ENCODE measurements at places on chromosomes 6 and 20. TPM values are rescaled to one million over a fixed set of nuclear protein-coding genes. Genes with fewer than 3 reads are reported as not detected.
A peak's percentile ranks its signal among the peaks of the same experiment; 100 is the strongest.

- H3K27ac ChIP-seq = no peak overlapping the region
- no peaks in the 10 kb centered on the region for H3K4me1 ChIP-seq
- no peaks in the 10 kb centered on the region for H3K27me3 ChIP-seq
- H3K4me3 ChIP-seq = no peak overlapping the region
- H3K36me3 ChIP-seq = no peaks in the 10 kb centered on the region
- DNase-seq = no peak
Measured at GRCh38 chr6:65259059-65259458, 448.0 kb downstream of the EYS start.

GRCh38 chr6:111461860-111462259, 21.2 kb downstream of the REV3L start:
- DNase-seq = no peak
- peak overlapping the region; percentile 1 for H3K4me3 ChIP-seq
- H3K4me1 ChIP-seq = peaks cover 22% of the 10 kb centered on the region
- H3K36me3 ChIP-seq = peaks cover 13% of the 10 kb centered on the region
- H3K27me3 ChIP-seq = no peaks in the 10 kb centered on the region

- H3K27ac ChIP-seq = no peak overlapping the region
- H3K4me1 ChIP-seq = no peaks in the 10 kb centered on the region
- no peak overlapping the region for H3K4me3 ChIP-seq
- DNase-seq = no peak
- peaks cover 4% of the 10 kb centered on the region for H3K27me3 ChIP-seq
- no peaks in the 10 kb centered on the region for H3K36me3 ChIP-seq
Measured at GRCh38 chr20:4604580-4604979, 117.1 kb upstream of the PRND start.

- no peak for DNase-seq
- no peaks in the 10 kb centered on the region for H3K27me3 ChIP-seq
- H3K27ac ChIP-seq = no peak overlapping the region
- H3K4me3 ChIP-seq = no peak overlapping the region
Measured at GRCh38 chr6:63816401-63816981, 180.9 kb downstream of the PHF3 start.

The EPB41L2 gene
- 138 TPM for total RNA-seq

GRCh38 chr6:166355552-166355951, 13.2 kb upstream of the SFT2D1 start:
- no peaks in the 10 kb centered on the region for H3K27me3 ChIP-seq
- peaks cover 4% of the 10 kb centered on the region for H3K4me1 ChIP-seq
- H3K4me3 ChIP-seq = no peak overlapping the region
- no peaks in the 10 kb centered on the region for H3K36me3 ChIP-seq
- H3K27ac ChIP-seq = no peak overlapping the region

GRCh38 chr6:114301596-114302219, 41.1 kb downstream of the HS3ST5 start:
- no peak for DNase-seq
- no peaks in the 10 kb centered on the region for H3K36me3 ChIP-seq
- H3K4me1 ChIP-seq = no peaks in the 10 kb centered on the region
- H3K27me3 ChIP-seq = no peaks in the 10 kb centered on the region

The ECT2L gene
- total RNA-seq = not detected

- H3K27ac ChIP-seq = no peak overlapping the region
- no peak for DNase-seq
- no peaks in the 10 kb centered on the region for H3K36me3 ChIP-seq
- no peaks in the 10 kb centered on the region for H3K4me1 ChIP-seq
- H3K27me3 ChIP-seq = no peaks in the 10 kb centered on the region
Measured at GRCh38 chr6:163182696-163183095, 231.8 kb upstream of the QKI start.

The RIPOR2 gene
- total RNA-seq = 209 TPM

- H3K36me3 ChIP-seq = no peaks in the 10 kb centered on the region
- no peak overlapping the region for H3K27ac ChIP-seq
- H3K4me3 ChIP-seq = no peak overlapping the region
- no peaks in the 10 kb centered on the region for H3K4me1 ChIP-seq
- no peaks in the 10 kb centered on the region for H3K27me3 ChIP-seq
Measured at GRCh38 chr6:38352636-38353035, 287.1 kb downstream of the BTBD9 start.

The GNAS gene
- 841 TPM for total RNA-seq

The ADAM33 gene
- 4.0 TPM for total RNA-seq

The TSBP1 gene
- total RNA-seq = not detected

- no peak overlapping the region for H3K27ac ChIP-seq
- H3K4me3 ChIP-seq = no peak overlapping the region
- peaks cover 7% of the 10 kb centered on the region for H3K36me3 ChIP-seq
- H3K27me3 ChIP-seq = no peaks in the 10 kb centered on the region
- H3K4me1 ChIP-seq = no peaks in the 10 kb centered on the region
Measured at GRCh38 chr6:121235386-121235785, 98.9 kb downstream of the TBC1D32 start.

DNA sequence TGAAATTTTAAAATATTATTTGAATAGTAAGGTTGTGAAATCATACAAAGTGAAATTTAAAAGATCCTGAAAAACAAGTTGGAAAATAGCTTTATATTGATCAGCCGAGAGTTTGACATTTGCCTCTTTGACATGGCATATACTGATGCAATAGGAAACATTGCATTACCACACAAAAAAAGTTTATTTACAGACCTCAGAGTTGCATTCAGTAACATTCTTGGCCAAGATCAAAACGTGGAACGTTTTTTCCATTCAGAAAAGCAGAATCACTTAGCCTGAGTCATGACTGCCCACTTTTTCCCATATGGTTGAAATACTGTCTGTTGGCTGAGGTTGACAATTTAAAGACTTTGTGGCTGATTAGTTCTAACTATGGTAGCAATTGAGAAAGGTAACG, 55.1 kb upstream of the BACH2 start:
- H3K4me1 ChIP-seq = peaks cover 22% of the 10 kb centered on the region
- no peaks in the 10 kb centered on the region for H3K27me3 ChIP-seq

The IGF2R gene
- total RNA-seq = 110 TPM

The ADGB gene
- total RNA-seq = 0.28 TPM

- no peak overlapping the region for H3K4me3 ChIP-seq
- no peak for DNase-seq
- H3K4me1 ChIP-seq = peaks cover 43% of the 10 kb centered on the region
Measured at GRCh38 chr6:7176208-7176607, 68.4 kb downstream of the RREB1 start.

The RANBP9 gene
- 38.2 TPM for total RNA-seq

DNA sequence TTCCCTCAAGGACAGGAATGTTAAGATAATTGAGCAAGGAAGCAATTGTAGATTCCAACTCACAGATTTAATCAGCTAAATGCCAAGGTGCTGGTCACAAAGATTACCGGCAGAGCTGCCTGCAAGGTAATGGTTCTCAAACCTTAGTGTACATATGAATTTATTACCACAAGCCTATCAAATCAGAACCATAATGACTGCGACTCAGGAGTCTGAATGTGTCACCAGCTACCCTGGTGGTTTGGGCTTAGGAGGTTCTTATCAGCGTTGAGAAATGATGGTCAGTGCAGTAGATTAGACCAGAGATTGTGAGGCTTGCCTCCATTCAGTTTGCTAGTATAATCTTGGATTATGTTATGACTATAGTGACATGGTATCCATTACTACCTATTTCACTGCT, 78.9 kb downstream of the MTFR2 start:
- no peaks in the 10 kb centered on the region for H3K4me1 ChIP-seq
- H3K4me3 ChIP-seq = no peak overlapping the region
- H3K27me3 ChIP-seq = no peaks in the 10 kb centered on the region
- DNase-seq = no peak
- H3K36me3 ChIP-seq = no peaks in the 10 kb centered on the region

GRCh38 chr6:91340896-91341395, 754.1 kb upstream of the MAP3K7 start:
- no peaks in the 10 kb centered on the region for H3K27me3 ChIP-seq
- no peaks in the 10 kb centered on the region for H3K36me3 ChIP-seq
- H3K27ac ChIP-seq = no peak overlapping the region
- H3K4me1 ChIP-seq = no peaks in the 10 kb centered on the region

- no peaks in the 10 kb centered on the region for H3K4me1 ChIP-seq
- no peaks in the 10 kb centered on the region for H3K36me3 ChIP-seq
- no peaks in the 10 kb centered on the region for H3K27me3 ChIP-seq
- H3K27ac ChIP-seq = no peak overlapping the region
Measured at GRCh38 chr6:146962329-146962728, 241.9 kb upstream of the STXBP5 start.

DNA sequence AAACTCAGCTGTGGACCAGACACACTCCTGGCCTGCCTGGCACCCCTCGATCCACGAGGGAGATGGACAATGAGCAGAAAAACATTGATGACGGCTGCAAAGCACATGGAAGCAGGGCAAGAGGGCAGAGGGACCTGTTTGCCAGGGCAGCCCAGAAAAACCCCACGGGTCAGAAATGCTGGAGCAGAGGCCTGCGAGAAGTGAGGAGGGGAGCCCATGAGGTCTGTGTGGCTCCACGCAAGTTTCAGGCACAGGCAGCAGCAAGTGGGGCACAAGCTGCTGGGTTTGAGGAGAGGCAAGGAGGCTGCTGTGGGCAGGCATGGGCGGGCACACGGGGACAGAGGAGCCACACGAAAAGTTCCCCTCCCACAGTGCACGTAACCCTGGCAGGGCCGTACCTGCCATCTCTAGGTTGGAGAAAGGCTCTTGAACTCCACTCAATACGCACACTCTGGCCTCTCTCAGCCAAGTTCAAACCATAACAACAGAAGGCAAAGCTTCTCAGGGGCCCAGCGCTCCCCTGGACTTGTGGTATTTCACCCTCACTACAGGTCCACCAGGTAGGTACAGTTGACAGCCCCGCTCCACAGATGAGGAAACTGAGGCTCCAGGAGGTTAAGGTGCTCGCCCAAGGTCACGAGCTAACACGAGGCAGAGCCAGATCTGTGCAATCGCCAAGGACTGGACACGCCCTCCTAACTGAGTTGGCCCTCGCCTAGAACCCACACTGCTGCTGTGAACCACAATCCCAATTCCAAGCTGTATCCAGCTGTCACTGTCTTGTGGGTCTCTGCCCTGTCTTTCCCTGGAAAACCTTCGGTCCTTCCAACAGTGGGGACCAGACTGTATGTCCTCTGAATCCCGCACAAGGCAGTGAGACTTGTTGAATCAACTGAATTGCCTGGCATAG, 108.2 kb downstream of the NOL4L start:
- peak; percentile 56 for DNase-seq
- H3K36me3 ChIP-seq = peaks cover 25% of the 10 kb centered on the region
- H3K4me3 ChIP-seq = no peak overlapping the region
- peaks cover 76% of the 10 kb centered on the region for H3K4me1 ChIP-seq

GRCh38 chr6:112086744-112087135, 542 bp downstream of the TUBE1 start:
- DNase-seq = no peak
- peaks cover 24% of the 10 kb centered on the region for H3K4me1 ChIP-seq
- peaks cover 26% of the 10 kb centered on the region for H3K36me3 ChIP-seq
- H3K27me3 ChIP-seq = no peaks in the 10 kb centered on the region
- peak overlapping the region; percentile 76 for H3K4me3 ChIP-seq

- H3K4me1 ChIP-seq = no peaks in the 10 kb centered on the region
- H3K36me3 ChIP-seq = no peaks in the 10 kb centered on the region
- H3K27ac ChIP-seq = no peak overlapping the region
- no peak overlapping the region for H3K4me3 ChIP-seq
- H3K27me3 ChIP-seq = no peaks in the 10 kb centered on the region
Measured at GRCh38 chr20:4415281-4415680, 306.4 kb upstream of the PRND start.

GRCh38 chr6:26493258-26493657, 6.8 kb upstream of the BTN1A1 start:
- no peak for DNase-seq
- H3K27me3 ChIP-seq = no peaks in the 10 kb centered on the region
- H3K4me1 ChIP-seq = no peaks in the 10 kb centered on the region
- H3K4me3 ChIP-seq = no peak overlapping the region

The NOX3 gene
- not detected for total RNA-seq

GRCh38 chr6:110690106-110690654, 125.1 kb downstream of the CDK19 start:
- H3K4me1 ChIP-seq = peaks cover 36% of the 10 kb centered on the region
- DNase-seq = no peak
- no peaks in the 10 kb centered on the region for H3K27me3 ChIP-seq
- H3K4me3 ChIP-seq = no peak overlapping the region

The PROCR gene
- 104 TPM for total RNA-seq

DNA sequence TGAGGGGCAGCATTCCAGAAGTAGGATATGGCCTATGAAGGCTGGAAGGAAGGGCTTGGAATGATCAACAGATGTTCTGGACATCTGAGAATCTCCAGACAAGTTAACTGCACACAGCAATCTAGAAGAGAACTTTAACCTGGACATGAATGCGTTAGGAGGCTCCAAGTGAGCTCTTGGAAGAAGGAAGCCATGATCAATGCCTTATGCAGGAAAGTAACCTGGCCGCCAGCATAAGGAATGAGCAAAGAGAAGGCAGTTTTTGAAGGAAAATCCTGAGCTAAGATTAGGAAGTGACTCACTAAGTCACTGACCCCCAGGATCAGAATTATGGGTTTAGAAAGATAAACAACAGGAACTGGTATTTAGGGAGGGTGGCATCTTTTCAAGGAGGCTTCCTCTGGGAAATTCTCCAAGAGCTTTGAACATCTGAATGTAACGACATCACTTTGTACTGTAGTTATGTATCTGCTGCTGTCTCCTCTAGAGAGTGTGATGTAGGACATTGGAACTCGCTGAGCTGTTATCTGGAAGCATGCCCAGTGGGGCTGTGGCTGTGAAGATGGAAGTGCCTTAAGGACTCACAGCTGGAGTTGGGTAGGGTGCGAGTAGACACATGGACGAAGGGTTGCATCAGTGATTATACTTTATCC, 236.8 kb downstream of the PACRG start:
- H3K27me3 ChIP-seq = no peaks in the 10 kb centered on the region
- no peak overlapping the region for H3K4me3 ChIP-seq
- no peak overlapping the region for H3K27ac ChIP-seq
- no peaks in the 10 kb centered on the region for H3K36me3 ChIP-seq
- no peaks in the 10 kb centered on the region for H3K4me1 ChIP-seq

DNA sequence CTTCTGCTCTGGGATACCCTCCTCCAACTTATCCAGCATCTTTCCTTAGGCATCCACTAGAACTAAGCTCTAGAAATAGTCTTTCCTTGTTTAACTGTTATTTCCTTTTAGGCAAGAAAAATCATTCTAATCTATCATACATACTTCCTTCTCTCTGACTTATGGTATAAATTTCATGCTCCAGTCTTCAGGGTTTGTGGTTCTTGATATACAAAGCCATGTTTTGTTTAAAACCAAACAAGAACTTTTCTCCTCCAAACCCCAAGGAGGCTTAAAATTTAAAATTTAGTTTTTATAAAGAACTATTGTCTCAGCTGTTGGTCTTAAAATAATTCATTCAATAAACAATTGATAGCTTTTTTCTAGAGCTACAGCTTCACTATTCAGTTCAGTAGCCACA, 77.2 kb downstream of the CD164 start:
- no peak for DNase-seq
- H3K4me1 ChIP-seq = peaks cover under 1% of the 10 kb centered on the region
- H3K36me3 ChIP-seq = no peaks in the 10 kb centered on the region
- no peak overlapping the region for H3K27ac ChIP-seq
- no peaks in the 10 kb centered on the region for H3K27me3 ChIP-seq

DNA sequence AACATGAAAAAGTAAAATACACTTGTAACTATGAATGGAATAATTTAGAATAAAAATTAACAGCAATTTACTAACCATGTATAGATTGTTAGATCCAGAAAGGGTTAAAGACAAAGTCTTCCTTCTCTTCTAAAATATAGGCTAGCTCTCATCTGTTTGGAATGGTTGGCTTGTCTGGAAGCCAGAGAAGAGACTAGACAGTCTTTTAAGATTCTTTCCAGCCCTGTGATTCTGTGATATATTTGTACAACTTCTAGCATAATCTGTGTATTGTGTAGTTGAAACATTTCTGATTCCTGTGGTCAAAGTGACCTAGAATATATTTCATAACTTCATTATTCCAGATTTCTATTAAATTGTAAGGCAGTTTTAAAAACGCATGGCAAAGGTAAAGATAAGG, 196.6 kb downstream of the UST start:
- H3K4me1 ChIP-seq = peaks cover 5% of the 10 kb centered on the region
- H3K27me3 ChIP-seq = no peaks in the 10 kb centered on the region
- H3K27ac ChIP-seq = no peak overlapping the region
- H3K36me3 ChIP-seq = no peaks in the 10 kb centered on the region
- no peak overlapping the region for H3K4me3 ChIP-seq
